ENCODE measurements at places on chromosomes 11 and 22.

DNA sequence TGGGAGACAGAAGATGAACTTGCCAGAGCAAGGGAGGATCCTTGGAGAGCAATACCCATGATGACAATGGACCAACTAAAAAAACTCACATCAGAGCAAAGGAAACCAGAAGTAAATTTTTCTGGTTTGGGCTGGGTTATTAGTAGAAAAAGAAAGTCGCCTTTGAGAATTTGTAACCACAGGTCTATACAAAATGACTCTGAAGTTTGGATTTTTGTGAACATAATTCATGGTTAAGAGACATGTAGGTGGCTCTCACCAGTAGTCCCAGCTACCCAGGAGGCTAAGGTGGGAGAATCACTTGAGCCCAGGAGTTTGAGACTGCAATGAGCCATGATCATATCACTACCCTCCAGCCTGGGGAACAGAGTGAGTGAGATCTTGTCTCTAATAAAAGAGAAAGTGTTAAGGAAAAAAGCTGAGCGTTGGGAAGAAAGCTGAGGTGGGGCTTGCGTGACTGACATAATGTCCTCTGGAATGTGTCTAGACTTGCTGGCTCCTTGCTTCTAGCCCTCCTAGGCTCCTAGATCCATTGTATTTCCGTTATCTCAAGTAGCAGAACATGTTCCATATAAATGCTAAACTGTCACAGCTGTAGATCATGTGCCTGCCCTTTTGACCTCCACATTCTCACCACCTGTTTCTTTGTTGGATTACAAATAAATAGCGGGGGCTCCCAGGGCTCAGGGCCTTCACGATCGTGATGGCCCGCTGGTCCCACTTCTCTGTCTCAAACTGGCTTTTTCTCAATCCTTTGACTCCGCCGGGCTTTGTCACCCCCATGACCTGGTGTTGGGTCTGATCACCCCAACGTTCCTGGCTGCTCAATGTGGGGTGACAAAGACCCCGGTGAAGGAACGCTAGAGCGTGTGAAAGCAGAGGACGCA, 56.2 kb upstream of the SC5D start:
- peak; percentile 69 for DNase-seq

DNA sequence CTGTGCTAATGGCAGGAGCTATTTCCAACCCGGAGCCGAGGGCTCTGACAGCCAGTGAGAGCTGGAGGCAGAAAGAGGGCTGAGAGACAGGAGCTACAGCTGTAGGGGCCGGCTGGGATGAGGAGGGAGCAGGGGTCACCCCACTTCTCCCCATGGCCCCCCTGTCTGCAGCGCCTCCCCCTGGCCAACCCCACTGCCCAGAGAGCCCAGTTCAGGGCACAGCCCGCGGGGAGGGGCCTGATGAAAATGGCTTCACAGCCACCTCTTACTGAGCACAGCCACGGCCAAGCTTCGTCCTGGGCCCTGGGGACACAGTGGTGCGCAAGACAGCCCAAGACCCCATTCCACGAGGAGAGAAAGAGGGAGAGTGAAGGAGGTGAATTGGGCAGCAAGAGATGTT, 27.9 kb downstream of the RPL3 start:
- DNase-seq: no peak

- no peak for DNase-seq
Observed at GRCh38 chr11:69466039-69466438, 15.4 kb upstream of the LINC01488 start.

- no peak for DNase-seq
Observed at GRCh38 chr11:70078781-70079616, 882 bp downstream of the ANO1 start.

- DNase-seq: no peak
Observed at GRCh38 chr11:133897331-133897650, 52.0 kb upstream of the SPATA19 start.

- no peak for DNase-seq
Observed at GRCh38 chr11:67434395-67434881, 3.0 kb downstream of the PTPRCAP start.

GRCh38 chr22:40553014-40553554, 83.4 kb downstream of the MRTFA start:
- DNase-seq: no peak

DNA sequence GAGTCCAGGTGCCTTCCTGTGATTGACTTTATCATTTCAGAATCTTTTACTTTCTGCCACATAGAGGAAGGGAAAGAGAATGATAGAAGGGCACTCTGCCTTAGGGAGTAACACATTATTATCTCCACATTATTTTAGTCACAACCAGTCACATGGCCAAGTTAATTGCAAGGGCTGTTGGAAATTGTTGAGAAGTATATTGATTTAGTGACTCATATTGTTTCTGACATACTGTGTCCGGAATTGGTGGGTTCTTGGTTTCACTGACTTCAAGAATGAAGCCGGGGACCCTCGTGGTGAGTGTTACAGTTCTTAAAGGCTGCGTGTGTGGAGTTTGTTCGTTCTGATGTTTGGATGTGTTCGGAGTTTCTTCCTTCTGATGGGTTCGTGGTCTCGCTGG, 8.7 kb downstream of the OR51B4 start:
- no peak for DNase-seq

DNA sequence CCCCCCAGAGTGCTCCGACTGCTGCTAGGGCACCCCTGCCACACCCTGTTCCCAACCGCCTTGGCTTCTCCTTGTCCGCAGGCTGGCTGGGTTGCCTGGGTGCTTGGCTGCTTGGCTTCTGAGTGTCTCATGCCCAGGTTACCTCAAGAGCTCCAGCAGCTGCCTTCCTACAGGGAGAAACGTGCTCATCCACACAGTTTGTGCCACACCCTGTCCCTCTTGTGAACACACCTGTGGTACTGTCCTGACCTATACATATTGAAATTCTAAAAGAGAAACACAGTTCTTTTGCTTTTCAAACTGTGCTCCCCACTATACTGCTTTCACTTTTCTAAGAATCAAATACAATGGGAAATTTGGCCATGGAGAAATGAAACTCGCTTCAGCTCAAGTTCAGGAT, 191.4 kb downstream of the DBX1 start:
- no peak for DNase-seq

DNA sequence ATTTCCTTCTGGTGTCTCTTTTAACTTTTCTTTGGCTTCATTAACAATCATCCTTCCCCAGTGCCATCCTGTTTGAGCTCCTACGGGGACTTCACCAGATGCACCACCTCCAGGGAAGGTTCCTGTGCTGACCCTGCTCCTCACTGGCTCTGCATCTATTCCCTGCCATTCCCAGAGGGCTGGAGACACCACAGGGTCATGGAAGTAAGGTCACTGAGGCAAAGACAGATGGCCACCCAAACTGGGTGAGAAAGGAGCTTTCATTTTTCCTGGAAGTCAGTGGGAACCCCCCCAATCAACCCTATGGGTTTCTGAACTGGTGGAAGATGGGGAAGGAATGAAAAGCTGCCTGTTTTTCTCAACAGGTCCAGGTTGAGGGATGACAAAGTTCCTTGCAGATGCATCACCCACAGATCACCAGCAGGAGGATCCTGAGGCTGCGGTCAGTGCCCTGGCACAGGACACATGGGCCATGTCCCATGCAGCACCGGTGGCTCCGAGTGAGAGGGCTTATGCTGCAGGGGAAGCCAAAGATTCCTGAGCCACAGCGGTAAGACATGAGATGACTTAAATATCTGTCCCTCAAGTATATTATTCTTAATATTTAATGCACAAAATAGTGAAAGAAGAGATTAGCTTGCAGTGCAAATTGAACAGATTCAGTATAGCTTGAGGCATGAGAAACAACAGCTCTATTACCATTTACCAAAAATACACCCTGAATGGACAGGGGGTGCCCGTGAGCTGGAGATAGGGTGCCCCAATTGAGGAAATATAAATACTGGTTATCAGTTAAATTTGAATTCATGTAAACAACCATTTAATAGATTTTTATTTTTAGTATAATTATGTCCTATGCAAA, 73.0 kb upstream of the VPREB1 start:
- DNase-seq: no peak

GRCh38 chr11:75775056-75775455, 6.5 kb downstream of the DGAT2 start:
- no peak for DNase-seq

GRCh38 chr22:42623756-42624441, 9.2 kb upstream of the POLDIP3 start:
- DNase-seq: no peak

- no peak for DNase-seq
Observed at GRCh38 chr11:8793114-8793777, 110.7 kb downstream of the RPL27A start.

DNA sequence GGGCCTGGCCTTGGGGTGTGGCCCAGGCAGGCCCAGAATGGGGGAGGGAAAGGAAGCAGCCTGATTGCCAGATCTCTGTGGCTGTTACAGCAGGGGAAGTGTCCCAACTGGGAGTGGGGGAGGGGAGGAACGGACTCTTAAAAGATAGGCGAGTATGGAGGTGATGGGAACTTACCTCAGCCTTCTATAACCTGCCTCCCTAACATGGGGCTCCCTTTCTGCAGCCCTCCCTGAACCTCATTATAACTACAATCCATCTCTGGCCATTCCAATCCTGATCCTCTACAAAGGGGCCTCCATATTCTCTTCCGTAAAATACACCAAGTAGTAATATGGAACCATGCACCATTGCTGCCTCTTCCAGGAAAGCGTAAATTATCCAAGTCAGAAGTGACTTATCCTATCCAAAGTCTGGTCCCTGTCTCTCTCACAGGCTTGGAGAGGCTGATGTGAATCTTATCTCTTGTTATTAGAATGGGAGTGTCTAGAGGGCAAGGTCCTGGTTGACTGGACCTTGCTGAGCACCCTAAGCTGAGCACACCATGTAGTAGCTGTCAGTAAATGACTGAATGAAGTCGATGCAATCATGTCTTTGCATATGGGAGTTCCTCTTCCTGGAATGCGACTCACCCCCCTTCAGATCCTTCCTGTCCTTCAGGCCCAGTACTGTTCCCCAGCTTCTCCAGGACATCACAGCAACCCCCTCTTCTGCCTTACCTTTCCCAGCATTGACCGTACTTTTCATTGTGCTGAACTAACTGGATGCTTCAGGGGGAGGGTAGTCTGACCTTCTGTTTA, 5.9 kb downstream of the RHOG start:
- peak; percentile 18 for DNase-seq

GRCh38 chr11:12674936-12675696, 895 bp downstream of the TEAD1 start:
- DNase-seq: no peak

- DNase-seq: no peak
Observed at GRCh38 chr22:23404689-23405365, 175.3 kb downstream of the IGLL1 start.

DNA sequence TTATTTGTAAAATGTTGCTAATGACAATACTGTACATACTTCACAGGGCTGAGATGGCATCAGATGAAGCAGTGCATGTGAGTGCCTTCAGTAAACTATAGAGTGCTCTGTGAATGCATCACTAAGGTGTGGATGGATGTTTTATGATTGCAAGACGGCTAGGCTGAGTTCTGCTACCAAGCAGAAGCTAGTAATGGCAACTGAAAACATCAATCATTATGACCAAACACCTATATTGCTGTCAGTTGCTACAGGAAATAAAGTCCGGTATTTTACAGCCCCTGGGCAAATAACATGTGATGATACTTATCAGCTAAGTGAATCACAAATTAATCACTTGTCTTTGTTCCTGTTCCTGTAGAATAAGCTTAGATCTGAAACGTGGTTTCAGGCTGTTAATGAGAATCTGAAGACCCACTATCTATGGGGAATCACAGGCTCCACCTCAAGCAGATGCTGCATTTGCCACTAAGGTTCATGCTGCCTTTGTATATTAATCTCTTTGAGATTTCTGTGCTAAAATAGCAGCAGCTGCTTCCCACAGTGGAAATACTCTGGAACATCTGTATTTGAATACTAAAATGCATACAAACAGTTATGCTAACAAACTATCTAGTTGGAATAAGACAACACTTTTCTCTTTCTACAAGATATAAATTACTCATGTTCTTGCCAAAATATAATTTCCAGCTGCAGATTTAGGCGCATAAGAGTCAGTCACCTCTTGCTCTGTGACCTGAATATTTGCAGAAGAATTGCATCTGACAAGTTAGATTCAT, 254.0 kb upstream of the PITPNB start:
- DNase-seq: peak; percentile 17

DNA sequence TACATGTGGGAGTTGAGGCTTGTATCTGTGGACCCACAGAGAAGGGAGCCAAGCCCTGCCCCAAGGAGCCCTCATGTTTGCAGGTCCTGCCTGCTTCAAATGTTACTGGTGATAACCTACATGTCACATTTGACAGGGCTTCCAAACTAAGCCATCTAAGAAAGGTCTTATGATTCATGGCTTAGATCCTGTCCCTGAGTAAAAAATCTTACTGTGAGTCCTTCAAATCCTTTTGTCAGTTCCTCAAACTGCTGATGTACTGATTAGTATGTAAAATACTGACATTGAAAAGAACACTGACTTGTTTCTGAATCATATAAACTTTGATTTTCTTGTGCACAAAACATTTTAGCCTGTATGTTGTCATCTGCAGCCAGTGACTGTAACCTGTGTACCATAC, 1.0 kb upstream of the PANX1 start:
- DNase-seq: no peak

- no peak for DNase-seq
Observed at GRCh38 chr22:25027959-25028840, 75.7 kb downstream of the KIAA1671 start.

- no peak for DNase-seq
Observed at GRCh38 chr11:12210200-12210599, 99.8 kb downstream of the MICAL2 start.

- peak; percentile 85 for DNase-seq
Observed at GRCh38 chr11:111631666-111632039, 29.4 kb downstream of the SIK2 start.

DNA sequence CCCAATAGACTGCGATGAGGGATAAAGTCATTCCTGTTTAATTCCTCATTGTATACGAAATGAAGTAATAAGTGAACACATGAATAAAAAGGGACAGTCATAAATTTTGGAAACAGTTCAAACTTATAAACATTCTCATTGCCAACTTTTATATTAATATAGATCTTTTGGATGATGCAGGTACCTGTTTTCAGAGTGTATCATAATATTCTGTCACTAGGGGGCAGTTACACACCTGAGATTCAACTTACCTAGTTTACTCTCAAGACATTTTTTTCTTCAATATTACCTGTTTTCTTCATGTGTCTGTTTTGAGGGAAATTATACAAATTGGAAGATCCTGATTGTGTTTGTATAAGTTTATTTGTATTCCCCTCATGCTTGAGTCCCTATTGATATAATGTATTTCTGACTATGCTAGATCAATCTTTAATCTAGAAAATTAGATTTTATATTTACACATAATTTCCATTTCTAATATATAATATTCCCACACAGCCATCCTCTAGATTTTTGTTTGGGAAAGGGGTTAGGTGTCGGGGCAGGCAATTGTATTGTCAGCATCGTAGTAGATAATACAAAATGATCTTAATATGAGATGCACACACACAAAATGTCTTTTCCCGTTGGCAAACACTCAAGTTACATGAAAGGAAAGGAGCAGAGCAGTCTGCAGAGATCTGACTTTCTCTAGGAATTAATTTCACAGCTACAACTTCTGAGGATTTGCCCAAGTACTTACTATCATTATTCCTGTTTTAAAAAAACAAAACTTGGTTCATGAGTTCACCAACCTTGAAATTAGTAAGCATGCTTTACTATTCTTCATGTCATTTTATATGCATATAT, 18.4 kb downstream of the FDX1 start:
- DNase-seq: no peak

- peak; percentile 16 for DNase-seq
Observed at GRCh38 chr22:37138849-37139561, 10.7 kb downstream of the IL2RB start.

GRCh38 chr11:66133216-66133775, 63.2 kb downstream of the PACS1 start:
- DNase-seq: no peak
